Activated CD4-positive, alpha-beta memory T cell treated with anti-CD3 and anti-CD28 coated beads for 36 hours (primary cell): ENCODE measurements at places on chromosomes 2 and 18. TPM values are rescaled to one million over a fixed set of nuclear protein-coding genes. Genes with fewer than 3 reads are reported as not detected.
A peak's percentile ranks its signal among the peaks of the same experiment; 100 is the strongest.

Gene SMPD4
- 69.4 TPM for total RNA-seq

Gene C2orf78
- not detected for total RNA-seq

Gene LIMS3
- 3.3 TPM for total RNA-seq

Gene NCOA1
- total RNA-seq: 21.3 TPM

DNA sequence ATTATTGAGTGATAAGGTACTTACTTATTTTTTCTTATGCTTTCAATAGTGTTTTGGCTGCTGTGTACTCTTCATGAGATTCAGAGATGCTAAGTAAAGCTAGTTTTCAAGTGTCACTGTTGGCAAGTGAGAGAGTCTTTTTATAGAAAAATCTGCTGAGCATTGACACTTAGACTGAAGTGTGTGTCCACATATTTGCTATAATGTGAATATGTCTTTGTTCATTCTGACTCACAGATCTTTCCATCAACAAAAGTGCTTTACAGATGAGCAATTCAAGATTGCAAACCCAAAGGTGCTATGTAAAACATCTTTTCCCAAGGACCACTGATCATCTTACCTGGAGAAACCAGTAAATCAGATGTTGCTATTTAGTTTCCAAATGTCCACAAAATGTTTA is 410.6 kb upstream of the FIGN start:
- DNase-seq: no peak

DNA sequence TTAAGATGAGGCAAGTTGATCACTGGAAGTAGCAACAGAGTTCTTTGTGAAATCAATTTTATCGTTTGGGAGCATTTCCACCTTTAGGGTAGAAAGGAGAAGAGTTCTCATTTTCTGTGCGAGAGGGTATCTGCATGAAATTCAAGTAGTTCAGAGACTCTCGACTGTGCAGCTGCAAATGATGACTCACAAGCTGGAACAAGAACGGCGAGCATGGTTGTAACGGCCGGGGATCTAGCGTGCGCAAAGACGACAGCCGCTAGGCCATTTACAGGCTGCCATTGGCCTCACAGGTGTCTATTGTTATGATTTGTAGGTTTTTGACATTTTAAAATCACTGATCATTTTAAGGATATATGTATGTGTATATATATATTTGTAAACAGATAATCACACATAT is 5.2 kb downstream of the KLHL29 start:
- DNase-seq: no peak

GRCh38 chr2:176085861-176086771 is 2.4 kb upstream of the EVX2 start:
- DNase-seq: no peak

DNA sequence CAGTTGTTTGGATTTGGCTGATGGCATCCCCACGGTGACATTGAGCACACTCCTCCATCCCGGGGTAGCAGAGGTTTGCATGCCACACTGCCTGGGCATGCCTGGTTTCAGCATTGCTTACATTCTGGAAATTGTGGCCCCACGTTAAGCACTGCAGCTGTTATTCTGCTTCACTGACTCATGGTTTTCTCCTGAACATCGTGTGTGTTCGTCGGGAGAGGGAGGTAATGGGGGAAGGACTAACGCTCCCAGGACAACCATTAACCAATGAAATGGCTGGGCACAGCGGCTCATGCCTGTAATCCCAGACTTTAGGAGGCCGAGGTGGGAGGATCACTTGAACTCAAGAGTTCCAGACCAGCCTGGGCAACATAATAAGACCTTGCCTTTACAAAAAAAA is 28.2 kb upstream of the YWHAQ start:
- no peak for DNase-seq

DNA sequence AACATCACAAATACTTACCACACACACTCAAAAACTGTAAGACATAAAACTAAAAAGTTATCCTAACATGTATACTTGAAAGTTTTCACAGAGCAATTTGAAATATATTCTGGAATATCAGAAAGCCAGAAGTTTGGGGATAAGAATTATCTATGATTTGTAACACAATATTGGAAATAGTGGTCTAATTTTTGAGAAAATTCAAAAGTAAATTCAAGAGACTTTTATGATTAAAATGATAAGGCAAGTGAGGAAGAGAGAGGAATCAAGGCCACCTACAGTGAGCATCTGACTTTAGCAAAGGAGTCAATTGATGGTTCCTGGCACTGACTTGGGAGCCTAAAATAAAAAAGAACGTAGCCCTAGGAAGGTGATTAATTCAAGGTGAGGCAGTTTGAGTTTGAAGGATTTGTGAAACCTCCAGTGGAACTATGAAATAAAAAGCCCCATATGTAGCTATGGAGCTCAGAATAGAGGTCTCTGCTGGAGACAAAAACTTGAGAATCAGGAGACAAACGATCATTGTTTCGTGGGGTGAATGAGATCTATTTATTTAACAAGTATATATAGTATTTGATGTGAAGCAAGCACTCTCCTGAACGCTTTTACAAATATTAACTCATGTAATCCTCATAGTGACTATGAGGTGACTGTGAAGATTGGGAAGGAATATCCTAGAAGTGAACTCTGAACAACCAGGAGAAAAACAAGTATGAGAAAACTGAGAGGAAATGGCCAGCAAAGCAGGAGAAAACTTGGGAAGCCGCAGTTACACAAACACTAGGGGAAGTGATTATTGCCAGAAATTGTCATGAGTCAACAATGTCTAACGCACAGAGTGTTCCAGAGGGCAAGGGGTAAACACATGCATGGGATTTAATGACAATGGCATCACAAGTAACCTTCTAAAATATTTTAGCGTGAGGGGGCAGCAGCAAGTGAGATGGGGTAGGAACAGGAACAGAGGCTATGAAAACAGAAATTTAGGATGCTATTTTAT is 12.8 kb downstream of the TFPI start:
- DNase-seq: no peak

DNA sequence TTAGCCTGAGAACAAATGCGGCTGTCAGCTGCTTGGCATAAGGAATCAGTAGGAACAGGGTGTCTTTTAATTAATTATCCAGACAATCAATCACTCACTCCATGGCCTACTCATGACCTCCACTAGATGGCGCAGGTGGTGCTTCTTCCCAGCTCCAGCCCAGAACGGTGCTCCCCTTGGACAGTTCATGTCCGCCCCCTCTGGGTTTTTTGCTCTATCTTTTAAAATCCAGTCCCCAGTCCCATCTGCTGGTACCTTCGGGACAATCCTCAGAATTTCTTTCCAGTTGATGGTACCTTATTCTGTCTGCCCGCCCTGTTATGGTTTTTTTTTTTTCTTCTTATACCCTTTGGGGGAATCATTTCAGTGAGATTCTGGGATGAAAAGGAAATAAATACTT is 99.8 kb downstream of the CACNB4 start:
- peak; percentile 57 for DNase-seq

DNA sequence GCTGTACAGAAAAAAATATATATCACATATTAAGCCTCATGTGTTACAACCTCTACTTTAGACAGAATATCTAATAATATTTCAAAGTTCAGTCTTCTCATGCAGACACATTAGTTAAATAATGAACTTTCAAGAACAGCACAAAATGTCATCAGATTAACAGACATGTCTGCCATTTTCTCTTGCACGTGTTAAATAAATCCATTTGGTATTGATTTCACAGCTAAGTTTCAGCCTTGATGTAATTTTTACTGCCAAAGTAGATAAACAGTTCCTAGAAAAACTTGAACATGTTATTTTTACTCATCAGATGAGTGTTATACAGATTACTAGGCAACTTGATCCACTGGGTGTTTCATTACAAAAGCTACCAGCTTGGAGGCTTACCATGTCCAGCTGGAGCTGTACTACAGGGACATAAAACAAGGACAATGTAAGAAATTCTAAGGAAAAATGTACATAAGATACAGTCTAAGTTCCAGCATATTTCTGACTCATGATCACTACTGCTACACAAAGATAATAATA is 290.7 kb upstream of the DDX18 start:
- DNase-seq: no peak

DNA sequence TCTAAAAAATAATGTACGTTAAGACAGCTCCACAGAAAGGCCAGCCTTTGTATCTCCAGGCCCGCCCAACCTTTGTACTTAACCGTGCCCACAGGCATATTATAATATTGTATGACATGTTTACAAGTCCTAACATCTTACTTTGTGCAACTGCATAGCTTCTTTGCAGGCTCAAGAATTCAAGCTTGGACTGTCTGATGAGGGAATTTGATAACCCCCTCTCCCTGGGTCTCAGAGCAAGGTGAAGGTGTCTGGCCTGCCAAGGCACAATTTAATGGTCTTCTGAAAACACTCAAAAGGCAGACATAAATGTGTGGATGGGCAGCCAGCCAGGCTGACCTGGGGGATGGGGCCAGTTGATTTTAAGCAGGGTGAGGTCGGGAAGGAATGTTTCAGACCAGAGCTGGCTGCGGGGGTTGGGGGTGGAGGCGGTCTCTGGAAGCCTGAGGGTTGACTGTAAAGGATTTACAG is 732.7 kb upstream of the FANCL start:
- DNase-seq: no peak

- DNase-seq: no peak
Observed at GRCh38 chr18:25314151-25314837, 37.7 kb downstream of the ZNF521 start.

DNA sequence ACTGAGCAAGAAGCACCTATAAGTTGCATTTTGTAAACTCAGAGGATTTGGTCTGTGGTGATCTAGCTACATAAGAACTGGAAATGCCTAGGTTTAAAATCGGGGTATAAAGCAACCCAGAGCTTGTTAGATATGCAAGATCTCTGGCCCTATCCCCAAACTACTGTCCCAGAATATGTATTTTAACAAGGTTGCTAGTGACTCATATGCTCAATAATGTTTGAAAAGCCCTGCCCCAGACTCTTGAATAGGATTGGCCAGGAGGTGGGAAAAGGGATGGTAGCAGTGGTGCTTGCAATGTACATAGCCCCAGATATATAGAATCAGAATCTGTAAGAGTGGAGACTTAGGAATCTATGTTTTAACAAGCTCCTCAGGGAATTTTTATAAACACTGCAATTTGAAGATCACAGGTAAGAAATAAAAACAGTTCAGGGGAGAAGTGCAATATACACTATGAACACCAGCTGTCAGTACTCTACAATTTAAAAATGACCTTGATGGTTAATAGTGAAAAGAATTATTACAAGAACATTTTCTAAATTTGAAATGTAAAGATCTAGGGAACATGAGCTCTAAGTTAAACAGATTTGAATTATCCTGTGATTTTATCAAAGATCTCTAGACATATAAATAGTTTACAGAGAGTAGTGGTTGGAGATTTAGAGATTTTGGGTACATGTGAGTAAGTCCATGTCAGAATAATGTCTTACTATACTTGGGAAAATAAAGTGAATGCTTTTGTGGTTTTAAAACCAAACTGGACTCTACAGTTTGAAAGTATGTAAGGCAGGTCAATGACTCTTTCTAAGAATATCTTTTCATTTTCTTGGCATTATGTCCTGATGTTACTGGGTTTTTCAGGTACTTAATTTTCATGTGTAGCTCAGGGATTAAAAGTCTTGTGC is 7.7 kb upstream of the MMADHC start:
- no peak for DNase-seq

DNA sequence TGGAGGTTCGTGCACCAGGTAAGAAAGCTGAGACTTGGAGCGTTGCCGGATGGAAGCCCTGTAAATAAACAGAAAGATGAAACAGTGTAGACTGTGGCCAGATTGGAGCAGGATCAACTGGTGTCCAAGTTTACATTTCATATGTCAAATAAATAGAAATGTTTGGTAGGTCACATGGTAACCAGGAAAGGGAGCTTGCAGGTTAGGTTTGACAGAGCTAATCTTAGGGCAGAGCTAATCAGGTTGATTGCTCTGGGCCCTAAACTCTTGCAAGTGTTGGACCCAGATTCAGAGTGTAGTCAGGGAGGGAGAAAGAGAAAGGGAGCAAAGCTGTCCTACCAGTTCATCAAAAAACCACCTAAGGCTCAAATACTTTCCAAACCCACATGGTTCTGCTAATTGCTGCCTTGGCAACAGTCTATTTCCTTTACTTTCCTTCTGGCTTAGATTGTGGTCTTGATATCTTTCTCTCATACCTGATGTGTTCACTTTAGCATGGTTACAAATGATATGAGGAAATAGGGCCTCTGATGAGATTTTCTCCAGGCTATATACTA is 63.2 kb downstream of the G6PC2 start:
- no peak for DNase-seq

DNA sequence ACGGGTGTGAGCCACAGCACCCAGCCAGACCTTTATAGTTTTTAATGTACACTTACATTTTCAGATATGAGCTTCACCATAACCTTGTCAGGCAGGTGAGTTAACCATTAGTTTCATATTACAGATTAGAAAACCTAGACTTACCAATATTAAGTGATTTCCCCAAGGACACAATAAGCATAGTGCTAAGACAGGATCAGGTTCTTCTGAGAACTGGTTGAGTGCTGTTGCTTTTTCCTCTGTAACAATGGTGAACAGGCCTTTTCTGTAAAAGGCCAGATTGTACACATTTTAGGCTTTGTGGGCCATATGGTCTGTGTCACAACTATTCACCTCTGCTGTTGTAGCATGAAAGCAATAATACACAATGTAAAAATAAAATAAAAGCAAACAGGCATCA is 332.0 kb downstream of the PIK3C3 start:
- DNase-seq: no peak

DNA sequence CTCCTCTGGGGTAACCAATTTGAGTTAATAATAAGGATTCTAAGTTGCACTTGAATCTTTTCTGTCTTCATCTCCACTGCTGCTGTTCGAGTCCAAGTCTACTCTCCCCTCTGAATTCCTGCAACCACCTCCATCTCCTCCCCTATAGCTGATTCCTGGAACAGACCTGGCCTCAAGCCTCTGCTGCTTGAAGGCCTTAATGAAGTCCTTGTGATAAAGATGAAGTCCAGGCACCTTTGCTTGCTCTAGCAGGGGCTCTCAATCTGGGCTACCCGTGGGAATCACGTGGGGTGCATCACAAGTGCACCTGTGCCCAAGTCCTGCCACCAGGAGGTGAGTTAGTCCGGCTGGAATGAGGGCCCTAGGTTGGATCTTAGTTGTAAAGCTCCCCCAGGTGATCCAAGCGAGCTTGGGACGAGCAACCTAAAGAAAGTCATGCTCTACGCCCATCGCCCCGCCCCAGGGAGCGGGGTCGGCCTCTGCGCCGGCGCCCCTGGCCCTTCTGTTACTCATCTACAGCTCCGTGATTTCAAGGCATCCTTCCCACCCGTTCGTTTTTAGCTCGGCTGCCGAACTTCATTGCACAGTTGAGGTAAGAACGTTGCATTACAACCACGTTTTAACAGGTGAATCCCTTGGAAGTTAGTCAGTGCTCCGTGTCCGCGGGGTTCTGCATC is 905 bp upstream of the IAH1 start:
- no peak for DNase-seq
